T47D (cell line): ENCODE measurements at places on chromosomes 5 and 9.

- DNase-seq = no peak
Observed at GRCh38 chr9:137967280-137967953, 89.8 kb downstream of the CACNA1B start.

- DNase-seq = peak; percentile 62
Observed at GRCh38 chr5:54738118-54738972, 220.8 kb downstream of the SNX18 start.

GRCh38 chr5:117235786-117236185, 661.2 kb upstream of the SEMA6A start:
- DNase-seq = no peak

DNA sequence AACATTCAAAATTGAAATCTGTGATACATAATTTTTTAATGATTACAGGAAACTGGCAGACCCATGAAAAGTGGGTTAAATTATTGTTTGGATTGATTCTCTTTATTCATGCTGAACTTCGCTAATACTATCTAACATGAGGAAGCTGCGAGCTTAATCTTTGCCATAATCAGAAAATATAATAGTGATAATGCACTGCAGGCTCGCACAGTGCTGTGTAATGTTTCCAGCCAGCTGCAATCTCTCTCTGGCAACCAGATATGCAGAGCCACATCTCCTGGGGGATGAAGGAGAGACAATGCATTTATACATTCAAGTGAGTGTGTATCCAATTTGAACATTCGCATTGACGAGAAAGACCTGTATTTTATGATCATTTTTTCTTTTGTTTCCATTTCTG, 669.7 kb upstream of the RGMB start:
- no peak for DNase-seq

GRCh38 chr9:15357050-15357653, 50.1 kb upstream of the TTC39B start:
- no peak for DNase-seq

GRCh38 chr5:122170620-122171019, 41.3 kb downstream of the ZNF474 start:
- no peak for DNase-seq

- no peak for DNase-seq
Observed at GRCh38 chr9:6545017-6545691, 100.4 kb downstream of the GLDC start.

DNA sequence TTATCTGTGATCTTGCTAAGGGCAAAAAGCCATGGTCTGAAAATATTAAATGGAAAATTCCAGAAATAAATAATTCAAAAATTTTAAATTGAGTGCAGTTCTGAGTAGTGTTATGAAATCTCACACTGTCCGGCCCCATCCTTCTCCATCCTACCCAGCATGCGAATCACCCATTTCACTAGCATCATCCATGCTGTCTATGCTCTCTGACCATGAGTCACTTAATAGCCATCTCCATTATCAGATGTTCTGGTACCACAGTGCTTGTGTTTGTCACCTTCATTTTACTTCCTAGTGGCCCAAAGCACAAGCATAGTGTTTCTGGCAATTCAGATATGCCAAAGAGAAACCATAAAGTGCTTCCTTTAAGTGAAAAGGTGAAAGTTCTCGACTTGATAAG, 63.3 kb upstream of the SMC5 start:
- DNase-seq = no peak

- DNase-seq = no peak
Observed at GRCh38 chr9:101480386-101480785, 44.8 kb upstream of the ALDOB start.

GRCh38 chr5:134427540-134428041, 15.9 kb upstream of the CDKN2AIPNL start:
- no peak for DNase-seq

DNA sequence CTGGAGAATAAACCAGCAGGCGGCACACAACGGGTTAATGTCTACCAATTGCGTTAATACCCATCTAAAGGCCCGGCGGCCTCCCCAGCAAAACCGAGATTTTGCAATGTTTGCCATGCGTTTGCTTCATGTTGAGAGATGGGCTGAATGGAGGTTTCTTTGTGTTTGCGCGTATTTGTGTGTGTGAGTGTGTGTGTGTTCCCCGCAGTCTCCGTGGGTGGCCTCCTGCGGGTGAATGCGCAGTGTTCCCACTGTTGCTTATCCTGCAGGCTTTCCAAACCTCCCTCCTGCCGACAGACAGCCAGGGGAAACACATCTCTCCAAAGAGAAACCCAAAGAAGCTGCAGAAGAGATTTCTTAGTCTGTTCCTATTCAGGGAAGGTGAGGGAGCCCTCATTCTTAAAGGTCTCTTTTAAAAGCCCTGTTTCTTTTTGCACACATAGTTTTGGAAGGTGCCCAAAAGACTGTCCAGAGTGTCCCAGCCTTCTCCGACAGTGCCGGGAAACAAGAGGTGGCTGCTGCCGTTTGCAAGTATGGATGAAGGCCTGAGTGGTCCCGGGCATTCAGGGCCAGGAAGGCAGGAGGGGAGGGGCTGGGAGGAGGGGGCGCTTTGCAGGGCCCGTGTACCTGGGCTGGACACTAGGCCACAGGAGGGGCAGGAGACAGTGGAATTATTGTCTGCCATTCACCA, 103.8 kb upstream of the ERCC6L2 start:
- no peak for DNase-seq

- no peak for DNase-seq
Observed at GRCh38 chr5:9617739-9618504, 12.2 kb downstream of the TAS2R1 start.

GRCh38 chr5:59694411-59694810, 199.1 kb downstream of the PDE4D start:
- DNase-seq = no peak

- DNase-seq = no peak
Observed at GRCh38 chr5:178547753-178548415, 42.3 kb downstream of the COL23A1 start.

DNA sequence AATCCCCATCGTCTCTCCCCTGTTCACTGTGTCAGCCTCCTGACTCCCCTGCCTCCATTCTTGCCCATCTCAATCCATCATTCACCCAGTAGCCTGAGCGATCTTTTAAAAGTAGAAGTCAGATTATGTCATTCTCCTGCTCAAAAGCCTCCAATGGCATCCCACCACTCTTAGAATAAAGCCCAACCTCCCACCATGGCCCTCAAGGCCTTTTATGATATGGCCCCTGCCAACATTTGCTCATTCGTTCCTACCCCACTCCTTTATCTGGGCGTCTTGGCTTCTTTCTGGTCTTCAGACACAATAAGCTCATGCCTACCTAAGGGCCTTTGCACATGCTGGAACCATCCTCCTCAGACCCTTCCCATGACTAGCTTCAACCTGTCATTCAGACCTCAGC, 35.5 kb upstream of the KCNMB1 start:
- DNase-seq = no peak

DNA sequence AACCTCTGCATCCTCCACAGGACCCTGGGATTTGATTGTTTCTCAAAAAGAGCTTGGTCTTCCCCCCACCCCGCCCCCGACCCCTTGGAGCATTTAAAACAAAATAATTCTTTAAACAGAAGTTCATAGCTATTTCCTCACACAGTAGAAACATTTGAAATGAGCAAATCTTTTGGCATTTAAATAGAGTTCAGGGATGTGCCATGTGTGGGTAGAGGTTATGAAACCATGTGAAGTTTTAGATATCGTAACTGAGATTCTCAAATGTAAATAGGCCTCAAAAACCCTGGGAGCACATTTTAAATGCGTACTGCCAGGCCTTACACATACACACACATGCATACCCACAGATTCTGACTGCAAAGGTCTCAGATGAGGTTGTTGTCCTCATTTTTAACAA, 66.5 kb downstream of the EPB41L4B start:
- no peak for DNase-seq
